Stimulated activated CD8-positive, alpha-beta memory T cell treated with anti-CD3 and anti-CD28 coated beads, Interleukin-15, amount 100 ng/mL, for 24 hours (primary cell): ENCODE measurements at places on chromosomes 13 and 19.

- DNase-seq, result no peak
These were observed 319 bp downstream of the FRY start for GRCh38 chr13:32031815-32032370.

GRCh38 chr13:83753912-83754624 lies 128.2 kb downstream of the SLITRK1 start:
- DNase-seq, result no peak

GRCh38 chr19:54001496-54001895 lies 10.1 kb downstream of the CACNG6 start:
- no peak for DNase-seq

- DNase-seq, result no peak
These were observed 186.2 kb upstream of the PCDH9 start for GRCh38 chr13:67416047-67416925.

DNA sequence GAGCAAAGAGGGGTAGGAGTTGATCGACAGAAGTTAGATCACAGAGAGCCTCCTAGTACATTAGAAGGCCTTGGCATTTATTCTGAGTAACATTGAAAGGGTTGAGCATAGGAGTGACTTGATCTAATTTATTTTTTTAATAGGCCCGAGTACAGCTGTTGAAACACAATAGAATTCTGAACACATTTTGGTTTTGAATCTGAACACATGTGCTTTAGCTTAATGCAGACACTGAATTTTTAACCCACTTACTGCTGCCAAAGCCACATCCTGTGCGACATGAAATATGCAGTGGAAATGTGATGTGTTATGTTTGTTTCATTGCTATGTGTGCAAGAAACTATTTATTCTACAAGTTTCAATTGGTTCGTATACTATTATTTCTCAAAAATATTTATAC lies 1505.9 kb downstream of the PCDH9 start:
- no peak for DNase-seq

DNA sequence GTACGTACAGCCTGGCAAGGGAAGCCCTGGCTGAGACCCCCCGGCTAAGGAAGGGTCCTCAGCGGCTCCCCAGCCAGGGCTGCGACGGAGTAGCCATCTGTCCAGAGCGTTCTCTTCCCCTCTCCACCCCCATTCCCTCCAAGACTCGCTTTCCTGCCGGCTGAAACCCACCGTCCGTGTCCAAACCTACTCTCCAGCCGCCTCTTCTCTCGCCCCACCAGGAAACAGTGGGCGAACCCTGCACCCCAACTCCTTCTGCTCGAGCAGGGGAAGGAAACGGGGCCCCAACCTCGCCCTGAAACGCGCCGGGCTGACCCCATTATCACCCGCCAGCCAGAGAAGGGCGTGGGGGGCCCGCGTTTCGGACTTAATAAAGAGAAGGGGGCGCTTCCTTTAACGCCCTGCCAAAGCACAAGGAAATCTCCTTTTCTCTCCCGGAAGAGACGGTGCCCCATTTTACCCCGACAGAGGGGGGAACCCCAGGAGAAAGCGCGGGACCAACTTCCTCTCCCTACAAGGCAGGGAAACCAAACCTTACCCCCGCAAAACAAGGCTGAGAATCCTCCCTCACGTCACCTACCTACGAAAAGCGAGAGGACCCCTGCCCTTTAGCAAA lies 2.5 kb downstream of the ZC3H4 start:
- peak; percentile 37 for DNase-seq

DNA sequence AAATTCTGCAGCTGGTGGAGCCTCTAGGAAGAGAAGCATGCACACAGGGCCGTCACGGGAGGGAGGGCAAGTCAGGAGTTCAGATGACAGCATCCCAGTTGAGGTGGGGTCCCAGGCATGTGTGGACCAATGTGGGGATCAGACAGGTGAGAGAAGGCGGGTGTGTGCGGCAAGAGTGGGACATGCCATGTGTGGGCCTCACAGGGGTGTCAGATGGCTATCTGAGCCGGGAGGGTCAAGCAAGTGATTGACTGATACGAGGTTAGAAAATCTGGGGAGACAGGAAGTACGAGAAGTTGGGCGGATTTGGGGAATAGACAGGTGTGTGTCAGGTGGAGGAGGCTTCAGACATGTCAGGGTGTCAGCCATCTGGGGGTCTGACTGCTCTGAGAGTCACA lies 8.9 kb downstream of the RASGRP4 start:
- DNase-seq, result no peak

GRCh38 chr13:40794414-40795368 lies 5.3 kb downstream of the SLC25A15 start:
- no peak for DNase-seq

GRCh38 chr19:2627855-2628254 lies 74.6 kb downstream of the GNG7 start:
- no peak for DNase-seq

GRCh38 chr13:50025436-50025835 lies 10.2 kb downstream of the KCNRG start:
- no peak for DNase-seq
